ENCODE measurements at places on chromosomes 6 and 20.
A peak's percentile ranks its signal among the peaks of the same experiment; 100 is the strongest.

DNA sequence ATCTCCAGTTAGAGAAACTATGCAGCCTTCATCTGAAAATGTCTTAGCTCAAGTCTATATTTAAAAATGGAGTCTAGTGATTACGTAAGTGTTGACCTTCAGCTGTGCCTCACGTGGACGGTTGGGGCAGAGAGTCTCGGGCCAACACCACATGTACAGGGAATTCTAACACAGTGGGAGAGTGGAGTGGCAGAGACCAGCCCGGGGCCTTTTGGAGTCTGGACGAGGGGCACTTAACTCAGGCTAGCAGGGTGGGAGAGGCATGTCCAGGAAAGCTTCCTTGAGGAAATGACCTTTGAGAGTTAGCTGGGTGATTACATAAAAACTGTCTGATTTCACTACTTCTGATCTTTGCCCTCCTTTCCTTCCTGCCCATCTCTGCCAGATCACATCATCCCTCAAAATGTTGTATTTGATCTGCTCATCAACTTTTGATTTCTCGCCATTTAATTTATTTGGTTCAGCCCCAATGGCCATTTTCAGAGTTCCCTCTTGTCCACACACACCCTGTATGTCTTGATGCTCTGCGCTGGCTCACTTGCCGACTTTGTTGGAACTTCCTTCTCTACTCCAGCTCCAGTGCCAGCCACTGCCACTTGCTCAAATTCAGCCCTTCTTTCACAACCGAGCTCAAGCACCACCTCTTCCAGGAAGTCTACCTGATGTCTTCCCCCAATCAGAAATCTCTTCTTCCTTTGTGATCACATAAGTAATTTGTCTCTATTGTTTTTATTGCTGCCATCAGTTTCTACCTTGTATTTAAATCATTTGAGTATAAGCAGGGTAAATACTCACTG lies 2.6 kb downstream of the ARMC2 start:
- DNase-seq: no peak

DNA sequence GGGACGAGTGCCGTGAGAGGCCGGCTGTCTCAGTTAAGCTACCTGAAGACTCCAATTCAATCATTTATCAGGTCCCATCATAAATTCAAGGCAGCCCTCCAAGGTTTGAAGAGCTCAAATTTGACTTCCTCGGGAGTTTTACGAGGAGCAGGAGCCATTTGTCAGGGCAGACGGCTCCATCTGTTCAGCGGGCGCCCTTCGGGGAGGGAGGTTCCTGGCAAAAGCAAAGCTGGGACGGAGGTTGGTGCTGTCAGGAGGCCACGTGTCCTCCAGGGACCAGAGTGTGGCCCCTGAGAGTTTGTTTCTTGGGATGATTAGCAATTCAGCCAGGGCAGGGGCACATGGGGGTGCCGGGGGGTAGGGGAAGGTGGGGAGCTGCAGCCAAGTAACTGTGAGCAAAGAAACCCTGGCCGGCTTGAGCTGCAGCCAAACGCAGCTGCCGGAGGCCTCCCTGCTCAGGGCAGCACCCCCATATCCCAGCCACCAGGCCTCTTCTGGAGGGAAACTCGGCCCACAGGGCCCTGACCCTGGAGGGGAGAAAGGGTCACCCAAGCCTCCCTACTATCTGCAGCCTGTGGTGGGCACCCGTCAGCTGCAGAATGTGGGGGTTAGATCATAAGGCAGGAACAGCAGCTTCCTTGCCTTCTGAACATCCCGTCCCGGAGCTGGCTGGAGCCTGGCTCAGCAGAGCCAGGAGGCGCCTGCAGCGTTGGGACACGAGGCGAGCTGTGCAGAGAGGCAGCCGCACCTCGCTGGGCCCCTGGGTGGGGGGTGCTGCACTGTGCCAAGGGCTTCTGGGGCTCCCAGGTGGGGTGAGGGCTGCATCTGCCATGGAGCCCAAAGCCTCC lies 63.6 kb upstream of the GATA5 start:
- DNase-seq: no peak

GRCh38 chr20:48478370-48478769 lies 349.4 kb downstream of the PREX1 start:
- DNase-seq: no peak

DNA sequence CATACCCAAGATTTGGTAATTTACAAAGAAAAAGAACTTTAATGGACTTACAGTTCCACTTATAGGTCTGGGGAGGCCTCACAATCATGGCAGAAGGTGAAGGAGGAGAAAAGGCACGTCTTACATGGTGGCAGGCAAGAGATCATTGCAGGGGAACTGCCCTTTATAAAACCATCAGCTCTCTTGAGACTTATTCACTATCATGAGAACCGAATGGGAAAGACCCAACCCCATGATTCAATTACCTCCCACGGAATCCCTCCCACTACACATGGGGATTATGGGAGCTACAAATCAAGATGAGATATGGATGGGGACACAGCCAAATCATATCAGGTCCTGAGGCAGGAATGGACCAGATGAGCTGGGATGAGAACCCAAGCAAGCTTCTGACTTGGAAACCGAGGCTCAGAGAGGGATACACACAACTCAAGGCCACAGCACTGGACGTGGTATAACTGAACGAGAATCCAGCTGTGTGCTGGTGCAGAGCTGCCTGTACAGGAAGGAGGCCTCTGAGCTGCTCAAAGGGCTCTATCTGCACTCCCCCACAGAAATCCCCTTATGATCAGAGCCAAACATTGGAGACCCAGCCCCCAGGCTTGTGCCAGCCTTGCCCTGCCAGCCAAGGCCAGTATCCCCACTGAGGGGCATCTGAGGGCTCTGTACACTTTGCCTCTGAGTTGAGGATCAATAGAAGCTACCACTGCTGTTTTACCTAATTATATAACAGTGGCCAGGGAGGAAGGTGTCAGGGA lies 137.8 kb downstream of the CEBPB start:
- DNase-seq: no peak

- no peak for DNase-seq
These were observed 100.3 kb upstream of the SIRPG start for GRCh38 chr20:1757606-1758512.

DNA sequence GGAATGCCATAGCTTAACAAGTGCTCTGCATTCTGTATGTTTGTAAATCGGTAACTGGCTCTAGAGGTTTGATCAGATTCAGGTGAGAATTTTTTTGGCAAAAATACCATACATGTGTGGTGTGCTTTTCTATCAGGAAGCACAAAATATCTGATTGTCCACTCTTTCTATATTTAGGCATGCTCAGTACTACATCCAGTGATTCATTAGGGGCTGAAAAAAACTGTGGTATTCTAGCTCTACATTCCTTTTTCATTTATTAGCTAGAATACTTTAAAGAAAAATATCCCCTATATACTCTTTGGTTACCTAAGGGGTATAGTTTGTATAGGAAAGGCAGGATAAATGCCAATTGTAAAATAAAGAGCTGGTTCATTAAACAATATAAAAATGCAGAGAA lies 10.6 kb upstream of the ELOVL2 start:
- peak; percentile 61 for DNase-seq

DNA sequence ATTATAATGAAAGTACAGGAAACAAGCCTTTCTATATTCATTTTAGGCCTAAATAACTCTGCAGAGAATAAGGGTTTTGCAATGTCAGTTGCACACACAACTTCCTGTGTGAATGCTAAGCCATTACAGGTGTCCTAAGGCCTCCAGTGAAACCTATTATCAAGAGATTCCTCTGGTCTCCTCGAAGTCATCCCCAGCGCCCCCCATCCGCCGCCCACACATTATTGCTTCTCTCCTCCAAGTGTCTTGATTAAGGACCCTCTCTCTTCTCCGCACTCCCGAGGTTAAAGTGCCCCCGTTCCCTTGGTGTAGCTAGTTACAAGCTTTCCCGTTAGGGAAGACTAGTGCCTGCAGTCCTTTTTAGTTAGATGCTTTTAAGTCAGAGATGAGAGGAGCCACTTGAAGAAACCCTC lies 1.3 kb downstream of the HIVEP2 start:
- DNase-seq: peak; percentile 43

- DNase-seq: no peak
These were observed 248.3 kb downstream of the DHX35 start for GRCh38 chr20:39210341-39211036.

GRCh38 chr20:11101243-11101642 lies 427.4 kb upstream of the JAG1 start:
- no peak for DNase-seq

- peak; percentile 2 for DNase-seq
These were observed 582.4 kb downstream of the PHF3 start for GRCh38 chr6:64217721-64218620.

- DNase-seq: no peak
These were observed 876.7 kb downstream of the HACE1 start for GRCh38 chr6:103983011-103983410.

DNA sequence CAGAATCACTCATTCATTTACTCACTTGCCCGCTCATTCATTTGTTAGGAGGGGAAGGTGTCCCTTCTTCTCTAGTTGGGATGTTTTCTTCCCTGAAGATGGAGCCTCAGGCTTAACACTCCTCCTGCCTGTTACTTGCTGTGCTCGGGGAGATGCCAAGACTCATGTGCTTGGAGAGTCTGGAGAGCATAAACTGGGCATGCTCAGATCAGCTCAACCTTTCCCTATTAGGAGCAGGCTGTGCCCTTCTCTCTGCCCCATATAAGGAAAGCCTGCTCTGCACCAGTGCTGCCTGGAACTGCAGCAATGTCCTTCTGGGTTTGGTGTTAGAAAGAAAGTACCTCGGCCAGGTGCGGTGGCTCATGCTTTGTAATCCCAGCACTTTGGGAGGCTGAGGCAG lies 18.0 kb upstream of the UBE2V1 start:
- peak; percentile 70 for DNase-seq

GRCh38 chr6:81762132-81762531 lies 9.7 kb upstream of the TENT5A start:
- peak; percentile 21 for DNase-seq

GRCh38 chr6:160348223-160349019 lies at the start of gene SLC22A3:
Gene SLC22A3, plus strand, starts transcription at chr6:160348378. Its CDS starts 42 bp downstream, at chr6:160348420.
- peak; percentile 44 for DNase-seq
